NCI-H187 treated with DMSO at 0.1 percent for 48 hours (cell line): ENCODE measurements at places on chromosomes 2 and 18.

DNA sequence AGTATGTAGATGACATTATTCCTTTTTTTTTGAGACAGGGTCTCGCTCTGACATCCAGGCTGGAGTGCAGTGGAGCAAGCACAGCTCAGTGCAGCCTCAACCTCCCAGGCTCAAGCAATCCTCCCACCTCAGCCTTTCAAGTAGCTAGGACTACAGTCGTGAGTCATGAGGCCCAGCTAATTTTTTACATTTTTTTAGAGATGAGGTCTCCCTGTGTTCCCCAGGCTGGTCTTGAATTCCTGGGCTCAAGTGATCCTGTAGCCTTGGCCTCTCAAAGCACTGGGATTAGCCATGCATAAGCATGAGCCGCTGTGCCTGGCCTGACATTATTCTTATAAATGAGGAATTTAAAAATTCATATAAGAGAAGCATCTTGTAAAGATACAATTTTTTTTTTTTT is 86.9 kb downstream of the FAM117B start:
- DNase-seq: no peak

DNA sequence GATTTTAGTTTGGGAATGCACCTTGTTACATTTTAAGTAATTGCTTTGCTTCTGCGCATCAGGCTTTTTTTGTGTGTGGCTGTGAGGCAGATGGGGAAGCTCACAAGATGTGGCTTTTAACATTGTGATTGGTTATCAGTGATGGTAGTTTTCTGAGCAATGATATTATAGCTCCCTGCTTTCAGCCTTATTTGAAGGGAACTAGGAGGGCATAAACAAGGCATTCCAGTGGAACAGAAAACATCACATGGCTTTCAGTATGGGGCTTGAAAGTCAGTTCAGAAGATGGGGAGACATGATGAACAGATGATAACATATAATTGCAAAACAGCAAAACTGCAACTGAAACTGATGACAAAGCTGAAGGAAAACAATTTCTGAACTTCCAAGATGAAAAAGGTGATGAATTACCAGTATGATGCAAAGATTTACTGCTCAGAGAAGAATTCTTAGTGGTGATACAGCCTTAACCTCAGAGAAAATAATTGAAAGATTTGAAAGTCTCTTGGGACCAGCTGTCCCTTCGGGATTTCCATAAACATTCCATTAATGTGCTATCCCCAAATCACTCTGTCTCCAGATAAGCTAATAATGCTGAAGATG is 439.7 kb downstream of the RND3 start:
- DNase-seq: no peak

- DNase-seq: no peak
Observed at GRCh38 chr2:70128005-70128404, 40.7 kb downstream of the PCBP1 start.

- no peak for DNase-seq
Observed at GRCh38 chr2:68411397-68412126, 46.5 kb downstream of the PLEK start.

GRCh38 chr2:60840880-60841279 is 40.5 kb upstream of the REL start:
- DNase-seq: peak; percentile 42

DNA sequence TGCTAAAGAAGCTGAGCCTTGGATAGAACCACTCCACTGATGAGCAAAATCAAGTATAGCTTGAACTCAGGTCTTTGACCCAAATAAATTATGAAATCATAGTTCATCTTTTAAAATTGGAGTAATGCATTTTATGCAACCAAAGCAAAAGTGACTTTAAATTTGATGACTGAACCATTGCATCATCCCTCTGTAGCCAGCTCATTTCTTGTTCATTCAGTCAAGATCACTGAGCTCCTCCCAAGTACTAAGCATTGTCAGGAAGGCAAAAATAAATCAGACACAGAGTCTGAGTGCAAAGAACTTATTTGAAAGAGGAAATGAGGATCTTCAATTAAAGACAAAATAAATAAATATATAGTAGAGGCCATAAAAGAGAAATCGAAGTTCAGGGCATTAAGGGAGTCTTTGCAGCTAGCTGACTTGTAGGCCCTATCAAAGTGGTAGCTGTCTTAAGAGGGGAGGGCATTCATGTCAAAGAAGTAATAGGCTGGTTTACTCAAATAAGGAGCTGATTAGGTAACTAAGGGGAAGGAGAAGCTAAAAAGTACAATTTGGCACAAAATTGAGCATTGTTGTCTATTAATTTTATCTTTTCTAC is 411.8 kb downstream of the MTX2 start:
- DNase-seq: no peak

- DNase-seq: no peak
Observed at GRCh38 chr2:131154647-131155046, 49.5 kb downstream of the PLEKHB2 start.

DNA sequence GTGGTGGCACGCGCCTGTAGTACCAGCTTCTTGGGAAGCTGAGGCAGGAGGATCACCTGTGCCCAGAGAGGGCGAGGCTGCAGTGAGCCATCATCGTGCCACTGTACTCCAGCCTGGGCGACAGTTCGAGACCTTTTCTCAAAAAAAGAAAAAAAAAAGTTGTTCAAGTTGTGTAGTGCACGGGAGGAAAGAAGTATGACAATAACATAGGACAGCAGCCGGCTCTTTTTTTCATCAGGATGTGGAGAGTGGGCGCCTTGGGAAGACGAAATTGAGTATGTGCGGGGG is 36.5 kb downstream of the PCBP1 start:
- DNase-seq: no peak

DNA sequence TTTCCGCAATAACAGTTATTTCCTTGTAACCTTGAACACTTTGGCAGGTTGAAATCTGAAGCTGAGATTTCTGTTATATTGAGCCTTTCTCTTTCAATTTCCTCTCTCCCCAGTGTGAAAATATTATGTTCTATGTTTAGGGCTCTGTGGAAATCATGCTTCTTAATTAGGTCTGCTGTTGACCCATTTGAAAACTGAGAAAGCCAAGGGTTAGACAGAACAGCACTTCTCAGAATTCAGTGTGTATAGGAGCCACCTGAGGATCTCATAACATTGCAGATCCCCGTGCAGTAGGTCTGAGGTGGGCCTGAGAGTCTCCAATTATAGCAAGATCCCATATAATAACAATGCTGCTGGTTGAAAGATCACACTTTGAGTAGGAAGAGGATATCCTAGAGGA is 230.2 kb upstream of the NT5C1B start:
- no peak for DNase-seq

DNA sequence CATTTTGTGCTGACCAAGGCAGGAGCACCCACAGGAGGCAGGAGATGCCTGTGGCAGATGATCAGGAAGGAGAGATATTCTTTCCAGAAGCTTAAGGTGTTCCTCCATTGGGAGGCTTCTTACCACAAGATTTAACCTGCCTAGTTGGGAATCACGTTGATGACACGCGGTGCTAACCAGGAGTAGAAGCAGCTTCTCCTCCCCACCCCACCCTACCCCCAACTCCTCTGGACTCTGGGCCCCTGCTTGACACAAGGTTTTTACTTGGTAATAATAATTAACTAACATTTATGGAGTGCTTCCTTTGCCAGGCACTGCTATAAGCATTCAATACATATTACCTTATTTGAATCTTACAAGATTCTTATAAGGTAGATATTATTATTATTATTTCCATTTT is 62.5 kb upstream of the PAPOLG start:
- no peak for DNase-seq

- DNase-seq: no peak
Observed at GRCh38 chr2:144948205-144948855, 428.4 kb upstream of the ZEB2 start.
